ENCODE measurements at places on chromosomes 2 and 18.

DNA sequence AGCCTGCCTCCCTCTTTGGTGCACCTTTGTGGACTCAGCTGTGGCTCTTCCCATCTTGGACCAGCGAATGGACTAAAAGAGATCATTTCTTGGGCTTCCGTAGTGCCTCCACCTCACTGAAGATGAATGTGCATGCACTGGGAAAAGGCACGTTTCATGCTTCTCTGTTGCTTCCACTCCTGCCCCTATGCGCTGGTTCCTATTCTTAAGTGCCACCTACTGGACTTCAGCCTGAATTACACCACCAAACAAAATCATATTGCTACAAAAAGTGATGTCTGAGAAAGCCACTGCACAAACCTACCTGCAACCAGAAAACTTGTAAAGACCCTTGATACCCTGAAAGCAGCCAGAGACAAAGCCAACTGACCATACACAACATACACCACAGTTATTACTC lies 695.6 kb downstream of the TSN start:
- DNase-seq = no peak

GRCh38 chr2:36618381-36618780 lies 20.4 kb upstream of the FEZ2 start:
- no peak for DNase-seq

DNA sequence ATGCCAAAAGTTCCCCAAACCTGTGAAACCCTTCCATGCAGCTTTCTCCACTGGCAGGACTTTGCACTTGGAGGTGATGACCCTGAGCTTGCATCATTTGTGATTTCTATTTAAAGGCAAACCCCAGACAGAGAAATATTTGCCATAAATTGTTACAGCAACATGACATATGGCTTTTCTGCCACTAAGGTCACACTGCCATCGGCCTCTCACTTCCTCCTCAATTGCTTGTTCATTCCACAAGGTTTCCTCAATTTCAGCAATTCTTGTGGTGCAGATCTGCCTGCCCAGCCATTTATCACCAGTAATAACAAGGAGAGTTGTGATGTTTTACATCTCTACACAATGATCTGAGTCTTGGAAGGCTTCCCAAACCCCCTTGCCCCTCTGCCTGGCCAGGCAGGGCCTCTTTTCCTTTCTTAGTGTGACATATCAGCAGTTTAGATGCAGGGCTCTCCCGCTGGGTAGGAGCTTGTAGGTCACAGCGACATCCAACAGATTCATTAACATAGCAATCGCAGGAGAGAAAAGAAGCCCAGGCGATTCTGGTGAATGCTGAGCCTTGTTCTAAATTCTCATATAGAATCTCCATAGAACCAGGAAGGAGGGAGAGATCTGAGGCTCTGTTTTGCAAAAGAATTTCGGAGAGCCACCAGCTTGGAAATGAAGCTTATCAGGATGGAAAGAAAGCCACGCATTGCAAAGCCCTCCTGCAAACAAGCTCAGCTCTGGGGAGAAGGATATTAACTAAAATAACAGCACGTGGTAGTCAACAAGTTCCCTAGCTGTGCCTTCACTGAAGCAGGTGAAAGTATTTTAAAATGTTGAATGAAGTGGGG lies 46.7 kb upstream of the ITGA6 start:
- peak; percentile 2 for DNase-seq

DNA sequence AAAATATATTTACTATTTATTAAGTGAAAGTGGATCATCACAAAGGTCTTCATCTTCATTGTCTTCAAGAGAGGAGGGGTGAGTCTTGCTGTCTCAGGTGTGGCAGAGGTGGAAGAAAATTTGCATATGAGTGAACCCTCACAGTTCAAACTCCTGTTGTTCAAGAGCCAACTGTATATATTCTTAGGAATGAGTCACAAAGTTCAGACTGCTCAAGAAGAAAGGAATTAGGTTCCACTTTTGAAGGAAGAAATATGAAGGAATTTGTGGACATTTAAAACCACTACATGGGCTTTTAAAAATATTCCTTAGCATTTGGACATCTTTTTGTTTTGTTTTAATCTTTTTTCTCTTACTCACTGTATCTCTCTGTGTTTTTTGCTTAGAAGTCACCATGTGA lies 212.6 kb downstream of the INSIG2 start:
- no peak for DNase-seq

GRCh38 chr2:85987266-85988174 lies 98.7 kb upstream of the ST3GAL5 start:
- DNase-seq = no peak

GRCh38 chr2:30031184-30031583 lies 109.8 kb upstream of the ALK start:
- DNase-seq = no peak

- peak; percentile 66 for DNase-seq
Observed at GRCh38 chr18:48947560-48947959, 3.2 kb downstream of the SMAD7 start.

- no peak for DNase-seq
Observed at GRCh38 chr18:7202169-7202568, 28.7 kb upstream of the LRRC30 start.

DNA sequence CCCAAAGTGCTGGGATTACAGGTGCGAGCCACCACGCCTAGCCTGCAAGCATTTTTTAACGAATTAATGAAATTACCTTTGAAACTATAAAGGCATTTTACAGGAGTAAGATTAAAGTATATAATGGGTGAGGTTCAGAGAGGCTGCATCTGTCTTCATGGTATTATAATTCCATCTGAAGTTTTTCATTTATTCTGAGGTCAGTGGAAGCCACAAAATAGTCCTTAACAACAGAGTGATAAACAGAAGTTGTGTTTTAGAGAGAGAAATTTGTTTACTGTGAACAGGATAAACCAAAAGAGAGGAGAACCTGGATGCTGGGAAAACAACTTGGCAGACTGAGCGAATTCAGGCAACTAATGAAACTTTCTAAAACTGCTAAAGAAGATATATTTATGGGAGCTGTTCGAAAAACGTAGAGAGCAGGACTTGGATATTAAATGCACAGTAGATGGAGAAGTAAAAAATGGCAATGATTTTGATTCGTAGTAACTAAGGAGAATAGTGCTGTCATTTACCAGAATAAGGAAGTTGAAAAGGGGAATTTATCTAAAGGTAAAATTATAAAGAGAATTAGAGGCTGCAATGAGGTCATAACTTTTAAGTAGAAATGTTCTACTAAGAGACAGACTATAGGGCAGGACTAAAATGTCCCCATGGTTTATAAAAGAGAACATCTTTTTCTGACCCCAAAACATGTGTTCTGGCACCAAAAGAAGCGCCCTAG lies 37.9 kb upstream of the ITGA4 start:
- no peak for DNase-seq

- no peak for DNase-seq
Observed at GRCh38 chr18:78867131-78867530, 112.5 kb upstream of the SALL3 start.

- DNase-seq = no peak
Observed at GRCh38 chr2:139622691-139623090, 842.5 kb upstream of the NXPH2 start.

- DNase-seq = no peak
Observed at GRCh38 chr2:128363934-128364361, 45.3 kb upstream of the HS6ST1 start.

DNA sequence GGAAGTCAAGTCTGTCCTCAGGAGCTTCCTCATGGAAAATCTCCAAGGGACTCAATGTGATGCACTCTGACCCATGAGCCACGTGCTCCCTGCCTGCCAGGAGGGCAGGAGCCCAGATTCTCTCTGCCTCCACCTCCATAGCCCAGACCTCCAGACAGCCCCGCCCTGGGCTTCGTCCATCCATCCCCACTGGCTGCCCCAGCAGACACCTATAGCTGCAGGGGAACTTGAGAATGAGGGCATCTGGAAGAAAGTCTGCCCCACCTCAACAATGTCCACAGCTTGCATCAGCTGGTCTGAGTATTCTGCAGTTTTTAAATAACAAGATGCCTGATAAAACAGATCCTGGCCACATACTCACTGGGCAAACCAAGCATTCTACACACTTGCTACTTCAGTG lies 418.8 kb upstream of the SMIM21 start:
- no peak for DNase-seq

- no peak for DNase-seq
Observed at GRCh38 chr2:41420219-41420618, 627.6 kb upstream of the PKDCC start.

GRCh38 chr2:198774576-198774975 lies 683.2 kb downstream of the SATB2 start:
- no peak for DNase-seq

DNA sequence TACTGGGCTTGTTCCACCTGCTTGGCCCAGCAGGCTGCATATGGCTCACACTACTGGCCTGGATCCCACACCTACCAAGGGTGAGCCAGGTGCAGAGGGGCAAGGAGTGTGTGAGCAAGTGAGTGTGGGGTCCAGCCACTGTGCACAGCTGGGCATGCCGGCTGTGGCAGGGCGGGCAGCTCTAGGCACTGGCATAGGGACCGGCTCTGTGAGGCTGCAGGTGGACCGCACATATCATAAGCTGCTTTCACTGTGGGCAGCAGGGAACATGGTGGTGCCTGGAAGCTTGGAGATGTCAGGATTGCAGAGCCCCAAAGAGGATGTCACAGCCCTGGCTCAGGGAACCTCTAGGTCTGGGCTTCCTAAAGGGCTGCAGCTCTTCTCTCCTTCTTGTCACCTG lies 154.3 kb downstream of the THSD7B start:
- DNase-seq = no peak

GRCh38 chr2:34664266-34664665 lies 1065.2 kb upstream of the FAM98A start:
- no peak for DNase-seq

- DNase-seq = no peak
Observed at GRCh38 chr2:71100195-71100964, 29.6 kb downstream of the MCEE start.

GRCh38 chr2:8416849-8417832 lies 264.7 kb upstream of the ID2 start:
- no peak for DNase-seq

DNA sequence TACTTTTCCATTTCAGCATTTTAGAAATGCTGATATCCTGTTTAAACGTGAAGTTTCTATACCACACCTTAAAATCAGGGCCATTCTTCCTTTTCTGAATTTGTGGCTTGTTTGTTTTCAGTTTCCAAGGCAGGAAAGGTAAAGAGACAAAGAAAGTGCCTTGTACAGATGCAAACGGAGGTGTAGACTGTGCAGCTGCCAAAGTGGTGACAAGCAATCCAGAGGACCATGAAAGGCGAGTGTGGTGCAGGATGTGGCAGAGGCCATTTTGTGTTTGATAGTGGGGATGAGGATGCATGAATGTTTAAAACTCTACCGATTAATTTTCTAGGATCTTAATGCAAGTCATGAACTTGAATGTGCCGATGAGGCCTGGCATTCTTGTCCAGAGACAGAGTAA lies 733 bp downstream of the C2orf74 start:
- no peak for DNase-seq

DNA sequence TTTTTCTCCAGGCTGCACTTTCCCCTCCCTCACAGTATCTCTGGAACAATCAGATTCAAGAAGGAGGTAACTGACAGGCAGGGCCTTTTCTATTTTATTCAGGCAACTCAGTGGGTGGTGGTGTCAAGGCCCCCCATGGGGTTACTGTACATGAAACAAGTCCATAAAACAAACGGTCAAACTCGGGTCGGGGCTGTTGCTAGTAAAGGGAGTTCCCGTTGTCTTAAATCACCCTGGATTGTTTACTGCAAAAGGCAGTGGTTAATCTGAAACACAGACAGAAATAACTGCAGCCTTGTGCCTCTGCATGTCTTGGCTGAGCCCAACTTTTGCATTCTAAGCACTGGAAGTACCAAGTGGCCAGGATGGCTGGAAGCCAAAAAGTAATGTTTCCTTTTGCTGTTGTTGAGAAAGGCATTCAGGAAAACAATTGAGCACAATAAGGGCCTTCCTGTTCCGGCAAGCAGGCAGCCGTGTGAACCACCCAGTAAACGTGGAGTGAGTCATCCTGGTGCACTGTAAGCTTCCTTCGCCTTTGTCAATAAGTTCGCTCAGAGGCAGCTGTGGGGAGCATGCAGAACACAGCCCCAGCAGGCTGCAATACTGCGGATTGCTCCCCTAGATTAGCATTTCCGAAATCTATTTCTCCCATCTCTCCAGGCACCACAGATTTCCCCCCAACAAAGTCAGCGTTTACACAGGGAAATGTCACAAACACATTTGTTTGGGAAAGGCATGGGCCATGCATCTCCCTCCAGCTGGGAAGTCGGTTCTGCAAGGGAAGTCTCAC lies 149.6 kb downstream of the IRS1 start:
- DNase-seq = no peak

DNA sequence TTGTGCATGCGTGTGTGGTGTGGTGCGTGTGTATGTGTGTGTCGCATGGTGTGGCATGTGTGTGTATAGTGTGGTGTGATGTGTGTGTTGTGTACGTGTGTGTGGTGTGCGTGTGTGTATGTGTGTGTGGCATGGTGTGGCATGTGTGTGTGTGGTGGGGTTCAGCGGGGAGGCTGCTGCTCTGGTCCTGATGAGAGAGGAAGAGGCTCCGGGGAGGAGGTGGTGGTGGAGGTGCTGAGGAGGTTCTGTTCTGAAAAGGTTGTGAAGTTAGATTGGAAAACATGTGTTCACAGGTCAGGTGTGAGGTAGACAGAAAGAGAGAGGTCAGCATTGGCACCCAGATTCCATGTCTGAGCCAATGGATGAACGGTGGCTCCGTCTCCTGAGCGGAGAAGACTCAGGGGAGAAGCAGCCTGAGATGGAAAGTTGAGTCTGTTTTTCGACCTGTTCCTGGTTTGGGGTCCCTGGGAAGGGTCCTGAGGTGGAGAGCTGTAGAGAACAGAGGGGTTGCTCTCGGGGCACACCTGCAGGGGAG lies 67.2 kb upstream of the HDAC4 start:
- DNase-seq = no peak

DNA sequence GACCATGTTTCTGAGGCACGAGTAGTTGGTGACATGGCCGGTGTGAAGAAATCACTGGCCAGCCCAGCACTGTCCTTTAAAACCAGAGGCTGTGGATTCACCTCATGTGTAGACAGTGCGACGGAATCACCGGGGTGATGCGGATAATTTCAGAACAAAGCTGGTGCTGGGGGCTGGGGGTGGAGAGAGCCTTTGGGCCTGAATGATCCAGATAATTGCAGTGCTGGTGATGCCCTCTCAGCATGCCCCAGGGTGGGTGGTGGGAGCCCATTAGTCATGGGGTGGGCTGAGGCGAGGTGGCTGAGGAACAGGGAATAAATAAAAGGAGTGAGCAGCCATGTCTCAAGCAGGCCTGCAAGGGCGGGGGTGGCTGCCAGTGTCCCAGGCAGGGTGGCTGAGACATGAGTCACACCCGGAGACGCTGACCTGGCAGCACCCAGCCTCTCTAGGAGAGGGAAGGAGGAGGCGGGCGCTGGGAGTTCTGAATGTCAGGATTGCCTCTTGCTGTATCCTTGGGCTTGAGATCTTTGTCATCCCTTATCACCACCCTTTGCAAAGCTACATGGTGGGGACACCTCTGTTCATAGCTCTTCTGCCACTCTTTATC lies 151.1 kb upstream of the MSH6 start:
- DNase-seq = no peak

GRCh38 chr2:34602262-34602661 lies 1003.2 kb upstream of the FAM98A start:
- no peak for DNase-seq
